SJCRH30 (cell line): ENCODE measurements at places on chromosomes 2 and 18. TPM values are rescaled to one million over a fixed set of nuclear protein-coding genes. Genes with fewer than 3 reads are reported as not detected.

Gene TRIB2
- 63.7 and 67.9 TPM in 2 replicates for total RNA-seq

Gene SCYGR4
- not detected in 2 replicates for total RNA-seq

Gene MYO3B
- 0.04 TPM in 1 of 2 replicates, not detected in the other for total RNA-seq

Gene METTL21A
- 20.6 and 26.5 TPM in 2 replicates for total RNA-seq

Gene MC5R
- not detected in 2 replicates for total RNA-seq

Gene UGT1A6
- total RNA-seq: not detected in 2 replicates

Gene ASB1
- total RNA-seq: 43.8 and 46.9 TPM in 2 replicates

Gene SCN1A
- total RNA-seq: not detected in 2 replicates

Gene HOXD9
- 3.9 and 4.4 TPM in 2 replicates for total RNA-seq

Gene ASAP2
- 27.8 and 32.6 TPM in 2 replicates for total RNA-seq

Gene CLEC4F
- total RNA-seq: not detected in 2 replicates

Gene HNRNPA3
- 148 and 159 TPM in 2 replicates for total RNA-seq

Gene FKBP1B
- 41.8 and 47.2 TPM in 2 replicates for total RNA-seq

Gene WDR12
- total RNA-seq: 92.4 and 94.0 TPM in 2 replicates

Gene COPS9
- 265 and 304 TPM in 2 replicates for total RNA-seq

Gene POTEC
- not detected in 2 replicates for total RNA-seq

Gene TTN
- total RNA-seq: 26.2 and 35.0 TPM in 2 replicates

Gene PSD4
- 1.5 and 2.1 TPM in 2 replicates for total RNA-seq

Gene TXNL1
- 57.8 and 63.0 TPM in 2 replicates for total RNA-seq

Gene KLHL41
- total RNA-seq: 21.1 and 26.1 TPM in 2 replicates

Gene AQP12A
- not detected in 2 replicates for total RNA-seq

Gene TFCP2L1
- total RNA-seq: 0.05 and 0.08 TPM in 2 replicates

Gene CSRNP3
- total RNA-seq: 2.4 and 2.9 TPM in 2 replicates

Gene MRPS9
- 51.1 and 54.5 TPM in 2 replicates for total RNA-seq

Gene MPP4
- total RNA-seq: 0.05 and 0.24 TPM in 2 replicates

Gene CEP76
- 12.5 and 16.3 TPM in 2 replicates for total RNA-seq

Gene MAP4K4
- total RNA-seq: 118 and 139 TPM in 2 replicates

Gene KYNU
- total RNA-seq: 0.02 TPM in 1 of 2 replicates, not detected in the other

Gene DSC1
- total RNA-seq: not detected in 2 replicates

Gene CHRNA1
- 371 and 375 TPM in 2 replicates for total RNA-seq

Gene INHBB
- not detected in 2 replicates for total RNA-seq

Gene NDC80
- 77.5 and 95.3 TPM in 2 replicates for total RNA-seq

Gene TANK
- 33.9 and 45.2 TPM in 2 replicates for total RNA-seq

Gene TRIM43
- not detected in 2 replicates for total RNA-seq

Gene CDK15
- total RNA-seq: 0.20 and 0.47 TPM in 2 replicates

Gene TMEM237
- total RNA-seq: 51.7 and 55.1 TPM in 2 replicates

Gene ACADL
- total RNA-seq: 1.2 and 1.6 TPM in 2 replicates

Gene COA5
- total RNA-seq: 33.4 and 37.6 TPM in 2 replicates

Gene RIT2
- total RNA-seq: not detected in 2 replicates

Gene GNAL
- 2.6 and 2.9 TPM in 2 replicates for total RNA-seq

Gene ME2
- total RNA-seq: 56.6 and 62.4 TPM in 2 replicates

Gene D2HGDH
- total RNA-seq: 4.3 and 5.1 TPM in 2 replicates

Gene SPHKAP
- total RNA-seq: 0.03 and 0.04 TPM in 2 replicates

Gene C2orf72
- not detected in 2 replicates for total RNA-seq

Gene IL1RL2
- not detected in 2 replicates for total RNA-seq

Gene EGR4
- not detected in 2 replicates for total RNA-seq

Gene VWA3B
- not detected in 2 replicates for total RNA-seq

Gene C2orf78
- total RNA-seq: not detected in 2 replicates

Gene CCL20
- 4.2 and 4.3 TPM in 2 replicates for total RNA-seq

Gene ATP5MC3
- 330 and 335 TPM in 2 replicates for total RNA-seq

Gene GPR148
- not detected in 2 replicates for total RNA-seq

Gene AMER3
- total RNA-seq: not detected in 2 replicates

Gene SLC25A52
- 0.20 TPM in 1 of 2 replicates, not detected in the other for total RNA-seq
